ENCODE measurements at places on chromosomes 4 and X.

DNA sequence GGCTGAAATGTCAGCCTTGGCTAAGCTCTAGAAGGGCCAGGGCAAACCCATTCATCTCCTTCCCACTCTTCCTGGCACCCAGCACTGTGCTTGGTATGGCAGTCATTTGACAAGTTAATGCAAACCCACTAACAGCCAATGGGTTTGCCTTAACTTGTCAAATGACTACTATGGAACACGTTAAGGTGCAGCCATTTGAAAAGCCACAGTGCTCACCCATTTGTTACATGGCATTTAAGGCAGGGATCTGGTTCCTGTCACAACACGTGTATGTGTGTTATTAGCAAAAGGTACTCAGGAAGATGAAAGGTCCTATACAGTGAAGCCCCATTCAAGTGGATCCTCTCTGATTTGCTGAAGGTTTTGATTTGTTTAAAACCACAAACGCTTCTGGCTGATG, 7.2 kb downstream of the CRMP1 start:
- DNase-seq: no peak

DNA sequence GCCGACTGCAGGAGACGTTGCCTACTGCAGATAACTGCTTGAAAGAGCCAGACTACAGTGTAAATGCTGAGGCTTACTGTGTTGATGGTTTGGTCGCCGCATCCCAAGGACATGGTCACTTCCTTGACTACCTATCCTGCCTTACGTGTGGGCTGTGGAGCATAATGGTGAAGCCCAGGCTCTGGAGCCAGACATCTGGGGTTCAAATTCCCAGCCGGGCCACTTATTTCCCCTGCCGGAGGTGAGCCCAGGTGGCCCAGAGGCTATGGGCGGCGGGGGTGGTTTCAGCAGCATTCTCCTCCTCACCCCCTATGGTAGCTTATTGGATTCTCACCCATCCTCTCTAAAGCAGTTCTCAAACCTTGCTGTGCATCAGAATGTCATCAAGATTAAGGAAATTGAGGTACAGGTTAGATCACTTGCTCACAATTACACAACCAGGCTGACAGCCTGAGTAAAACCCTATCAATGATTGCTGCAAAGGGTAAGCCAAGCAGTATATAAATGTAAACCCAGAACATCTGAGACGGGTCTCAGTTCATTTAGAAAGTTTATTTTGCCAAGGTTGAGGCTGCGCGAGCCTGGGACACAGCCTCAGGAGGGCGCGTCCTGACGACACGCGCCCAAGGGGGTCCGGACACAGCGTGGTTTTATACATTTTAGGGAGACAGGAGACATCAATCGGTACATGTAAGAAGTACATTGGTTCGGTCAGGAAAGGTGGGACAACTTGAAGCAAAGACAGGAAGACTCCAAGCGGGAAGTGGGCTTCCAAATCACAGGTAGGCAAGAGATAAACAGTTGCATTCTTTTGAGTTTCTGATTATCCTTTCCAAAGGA, 48.5 kb downstream of the EVC start:
- no peak for DNase-seq

DNA sequence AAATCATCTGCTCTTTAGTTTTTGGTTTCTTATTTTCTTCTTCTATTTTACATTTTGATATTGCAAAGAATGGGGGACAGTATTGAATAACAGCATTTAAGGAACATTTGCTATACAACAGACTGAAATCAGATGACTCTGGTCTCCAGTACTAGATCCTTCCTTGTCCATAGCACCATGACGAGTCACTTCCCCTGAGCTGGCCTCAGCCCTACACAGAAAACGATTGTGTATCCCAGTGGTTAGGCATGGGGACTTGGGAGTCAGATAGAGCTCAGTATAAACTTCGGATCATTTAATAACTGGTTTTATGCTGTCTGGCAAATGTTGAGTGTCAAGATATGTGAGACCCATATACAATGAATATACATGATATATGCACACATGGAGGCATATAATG, 44.7 kb upstream of the BEX4 start:
- no peak for DNase-seq

- no peak for DNase-seq
These were observed 556.8 kb upstream of the LCORL start for GRCh38 chr4:18578307-18578706.

DNA sequence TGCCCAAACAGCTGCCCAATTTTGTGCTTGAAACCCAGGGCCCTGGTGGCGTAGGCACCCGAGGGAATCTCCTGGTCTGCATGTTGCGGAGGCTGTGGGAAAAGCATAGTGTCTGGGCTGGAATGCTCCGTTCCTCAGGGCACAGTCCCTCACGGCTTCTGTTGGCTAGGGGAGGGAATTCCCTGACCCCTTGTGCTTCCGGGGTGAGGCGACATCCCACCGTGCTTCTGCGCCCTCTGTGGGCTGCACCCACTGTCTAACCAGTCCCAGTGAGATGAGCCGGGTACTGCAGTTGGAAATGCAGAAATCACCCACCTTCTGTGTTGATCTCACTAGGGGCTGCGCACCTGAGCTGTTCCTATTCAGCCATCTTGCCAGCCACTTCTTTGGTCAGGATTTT, 399.4 kb upstream of the FTHL17 start:
- DNase-seq: no peak
